Choroid plexus epithelial cell (primary cell): ENCODE measurements at places on chromosomes 5 and 9.

GRCh38 chr5:112208699-112209615 lies 210.1 kb downstream of the EPB41L4A start:
- peak; percentile 3 for DNase-seq

- no peak for DNase-seq
Measured at GRCh38 chr5:54040804-54041203, 269.6 kb downstream of the ARL15 start.

- no peak for DNase-seq
Measured at GRCh38 chr9:106779796-106780195, 83.2 kb upstream of the ZNF462 start.

DNA sequence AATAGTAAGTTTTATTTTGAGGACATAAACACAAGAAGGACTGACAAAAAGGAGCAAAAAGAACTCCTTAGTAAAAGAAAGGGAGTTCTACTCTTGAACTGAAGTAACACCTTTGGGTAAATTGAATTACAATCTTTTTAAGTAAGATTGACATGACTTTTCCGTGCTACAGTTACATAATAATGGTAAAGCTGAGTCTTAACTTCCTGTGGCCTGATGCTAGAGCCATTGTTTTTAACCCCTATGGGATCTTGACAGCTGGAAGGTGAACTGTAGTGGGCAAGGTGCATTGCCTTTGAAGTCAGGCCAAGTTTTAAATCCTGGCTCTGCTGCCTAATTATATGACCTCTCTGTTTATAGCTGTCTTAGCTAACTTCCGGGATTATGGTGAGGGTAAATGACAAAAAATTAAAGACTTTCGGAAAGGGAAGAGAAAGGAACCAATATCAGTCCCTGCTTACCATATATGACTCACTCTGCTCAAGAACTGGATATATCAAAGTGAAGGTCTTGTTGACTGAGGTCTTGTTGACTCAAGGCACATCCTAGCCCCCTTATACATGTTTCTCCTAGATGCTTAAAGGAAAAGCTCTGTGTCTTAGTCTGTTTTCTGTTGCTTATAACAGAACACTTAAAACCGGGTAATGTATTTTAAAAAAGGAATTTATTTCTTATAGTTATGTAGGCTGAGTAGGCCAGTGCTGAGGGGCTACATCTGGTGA lies 6.8 kb downstream of the HSD17B4 start:
- DNase-seq, result no peak

DNA sequence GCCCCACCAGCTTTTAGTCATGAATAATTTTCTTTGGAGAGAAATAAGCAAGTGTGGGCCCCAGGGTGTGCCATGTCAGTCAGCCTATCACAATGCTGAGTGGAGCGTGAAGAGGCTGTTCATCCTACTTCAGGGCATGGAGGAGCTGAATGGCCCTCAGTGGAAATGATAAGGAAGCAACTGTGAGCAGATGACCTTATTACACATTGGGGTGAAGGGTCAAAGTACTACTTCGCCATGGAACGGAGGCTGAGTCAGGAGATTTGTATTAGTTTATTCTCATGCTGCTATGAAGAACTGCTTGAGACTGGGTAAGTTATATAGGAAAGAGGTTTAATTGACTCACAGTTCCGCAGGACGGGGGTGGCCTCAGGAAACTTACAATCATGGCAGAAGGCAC lies 231.0 kb upstream of the ADAMTS16 start:
- no peak for DNase-seq

- DNase-seq, result peak; percentile 69
Measured at GRCh38 chr9:12699529-12699928, 6.3 kb downstream of the TYRP1 start.

- DNase-seq, result no peak
Measured at GRCh38 chr5:35229076-35230037, 930 bp downstream of the PRLR start.

DNA sequence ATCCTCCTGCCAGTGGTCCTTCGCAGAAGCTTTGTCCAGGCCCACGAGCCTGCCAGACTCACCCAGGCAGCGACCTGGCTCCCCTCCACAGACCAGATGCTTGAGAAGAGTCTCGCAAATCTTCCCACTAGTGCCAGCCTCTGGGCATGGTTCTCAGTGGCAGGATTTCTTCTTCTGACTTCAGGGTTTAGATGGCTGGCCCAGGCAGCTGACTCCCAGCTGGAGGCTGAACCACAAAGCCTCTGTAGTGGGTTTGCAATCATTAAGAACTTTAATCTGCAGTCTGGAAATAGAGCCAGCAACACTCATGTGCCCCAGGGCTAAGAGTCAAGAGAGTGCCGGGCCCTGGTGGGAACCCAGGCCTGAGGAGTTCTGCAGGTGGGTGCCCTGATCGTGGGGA lies 90.6 kb upstream of the ICE1 start:
- DNase-seq, result no peak
